Nephron progenitor cell (in vitro differentiated cells): ENCODE measurements at places on chromosomes 2 and 18.
A peak's percentile ranks its signal among the peaks of the same experiment; 100 is the strongest.

GRCh38 chr2:46481198-46482193 is 2.1 kb downstream of the TMEM247 start:
- DNase-seq, result no peak

- no peak for DNase-seq
Observed at GRCh38 chr2:189439342-189439741, 1.9 kb upstream of the WDR75 start.

- DNase-seq, result peak; percentile 22
Observed at GRCh38 chr2:233129351-233129978, 69.3 kb downstream of the INPP5D start.

DNA sequence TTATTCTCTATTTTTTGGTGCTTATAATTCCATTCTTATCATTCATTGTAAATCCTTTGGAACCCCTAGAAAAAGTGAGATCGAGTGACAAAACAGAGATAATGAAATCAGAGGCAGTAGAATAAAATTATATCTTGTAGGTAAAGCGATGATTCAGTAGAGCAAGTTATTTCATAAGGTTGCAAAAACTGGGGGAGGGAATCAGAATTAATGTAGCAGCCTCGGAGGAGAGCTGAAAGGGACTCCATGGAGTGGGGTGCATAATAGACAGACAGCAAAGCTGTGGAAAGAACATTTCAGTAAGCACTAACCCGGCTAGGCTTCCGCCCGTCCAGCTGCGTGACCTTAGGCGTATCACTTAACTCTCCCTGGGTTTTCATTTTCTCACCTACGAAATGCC is 289.7 kb downstream of the EN1 start:
- DNase-seq, result no peak

- DNase-seq, result no peak
Observed at GRCh38 chr2:79513711-79514110, 860 bp downstream of the CTNNA2 start.

DNA sequence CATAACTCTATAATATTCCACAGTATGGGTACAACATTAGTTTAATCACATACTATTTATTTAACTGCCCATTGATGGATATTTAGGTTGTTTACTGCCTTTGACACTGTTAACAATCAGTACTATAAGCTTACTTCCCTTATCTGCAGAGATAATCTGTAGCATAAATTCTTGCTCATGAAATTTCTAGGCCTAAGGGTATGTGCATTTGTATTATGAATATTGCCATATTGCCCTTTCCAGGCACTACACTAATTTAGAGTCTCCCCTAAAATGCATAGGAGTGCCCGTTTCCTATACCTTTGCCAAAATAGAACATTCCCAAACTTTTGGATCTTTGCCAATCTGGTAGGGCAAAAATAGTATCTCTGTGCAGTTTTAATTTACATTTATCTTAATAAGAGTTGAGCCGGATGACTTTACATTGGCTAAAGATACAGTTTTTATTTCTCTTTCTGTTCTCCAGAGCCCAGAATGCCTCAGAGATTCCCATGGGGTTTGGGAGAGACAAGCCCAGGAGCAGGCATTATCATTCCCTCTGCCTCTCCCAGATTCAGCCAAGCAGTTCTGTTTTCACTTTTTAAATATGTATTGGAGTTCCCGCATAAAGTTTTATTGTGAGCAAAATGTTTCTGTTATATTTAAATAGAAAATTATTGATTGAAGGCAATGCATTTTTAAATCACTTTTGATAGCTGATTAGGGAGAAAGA is 102.8 kb downstream of the CAPN13 start:
- DNase-seq, result no peak

- no peak for DNase-seq
Observed at GRCh38 chr2:197883354-197884032, 79.1 kb downstream of the PLCL1 start.

DNA sequence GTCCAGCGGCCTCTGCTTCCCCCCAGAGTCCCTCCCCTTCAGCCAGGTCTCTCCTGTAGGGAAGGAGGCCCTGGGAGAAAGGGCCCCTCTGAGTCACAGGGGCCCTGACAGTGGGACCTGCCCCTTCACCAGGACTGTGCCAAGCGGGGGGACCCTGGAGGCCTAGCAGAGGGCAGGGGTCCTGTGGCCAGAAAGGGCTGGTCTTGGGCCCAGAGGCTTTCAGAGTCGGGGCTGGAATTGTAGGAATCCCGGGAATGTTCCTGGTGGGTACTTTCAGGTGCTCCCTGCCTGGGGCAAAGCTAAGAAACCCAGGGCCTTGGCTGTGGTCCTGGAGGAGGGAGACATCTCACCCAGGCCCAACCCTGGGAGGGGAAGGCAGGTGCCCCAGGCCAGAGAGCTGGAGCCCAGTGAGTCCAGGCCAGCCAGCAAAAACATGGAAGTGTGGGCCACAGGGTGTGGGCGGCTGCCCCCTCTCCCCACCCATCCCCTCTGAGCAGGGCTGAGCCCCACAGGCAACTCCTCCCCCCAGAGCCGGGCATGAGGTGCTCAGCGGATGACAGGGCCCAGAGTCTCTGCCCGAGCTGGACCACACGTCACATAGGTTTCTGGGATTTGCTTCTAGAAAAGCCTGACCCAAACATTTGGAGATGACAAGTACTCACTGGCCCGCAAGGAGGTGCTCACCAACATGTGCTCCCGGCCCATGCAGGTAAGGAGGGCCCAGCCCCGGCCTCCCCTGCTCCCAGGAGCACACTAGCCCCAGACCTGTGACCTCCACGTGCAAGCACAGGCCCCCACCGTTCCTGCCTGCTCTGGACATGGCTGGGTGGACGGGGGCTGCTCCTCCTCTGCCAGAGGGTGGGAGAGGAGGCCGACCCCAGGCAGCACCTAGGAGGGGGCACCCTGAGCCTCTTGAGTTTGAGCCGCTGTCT is 48.2 kb upstream of the ALPP start:
- DNase-seq, result no peak

GRCh38 chr18:50947899-50948298 is 19.9 kb upstream of the ELAC1 start:
- DNase-seq, result no peak

DNA sequence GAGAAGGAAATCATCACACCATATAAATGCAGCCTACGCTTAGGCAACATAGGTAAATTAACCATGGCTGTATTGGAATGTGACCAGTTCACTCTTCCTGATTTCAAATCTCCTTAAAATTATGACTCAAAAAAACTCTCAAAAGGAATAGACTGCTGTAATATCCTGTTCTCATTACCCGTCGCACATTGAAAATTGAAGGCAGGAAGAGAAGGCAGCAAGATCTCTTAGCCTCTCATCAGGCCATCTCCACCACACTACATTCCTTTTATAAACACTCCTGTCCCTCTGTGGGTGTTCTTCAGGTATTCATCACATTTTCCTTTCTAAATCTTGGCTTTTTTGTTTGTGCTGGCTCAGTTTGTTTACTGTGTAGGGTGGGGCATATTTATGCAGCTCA is 83.2 kb downstream of the PPP1R1C start:
- no peak for DNase-seq

GRCh38 chr2:147631294-147631693 is 213.5 kb upstream of the ACVR2A start:
- DNase-seq, result no peak

DNA sequence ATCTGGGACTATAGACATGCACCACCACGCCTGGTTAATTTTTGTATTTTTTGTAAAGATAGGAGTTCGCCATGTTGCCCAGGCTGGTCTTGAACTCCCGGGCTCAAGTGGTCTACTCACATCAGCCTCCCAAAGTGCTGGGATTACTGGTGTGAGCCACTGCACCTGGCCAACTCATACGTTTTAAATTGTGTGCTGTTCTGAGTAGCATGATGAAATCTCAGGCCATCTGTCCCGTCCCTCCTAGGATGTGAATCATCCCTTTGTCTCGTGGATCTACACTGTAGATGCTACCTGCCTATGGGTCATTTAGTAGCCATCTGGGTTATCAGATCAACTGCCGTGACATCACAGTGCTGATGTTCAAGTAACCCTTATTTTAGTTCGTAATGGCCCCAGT is 38.5 kb upstream of the RMP24 start:
- no peak for DNase-seq

- DNase-seq, result no peak
Observed at GRCh38 chr2:24205131-24205530, 30.3 kb downstream of the FAM228A start.

GRCh38 chr2:126808929-126809328 is 89.8 kb upstream of the TEX51 start:
- DNase-seq, result no peak

DNA sequence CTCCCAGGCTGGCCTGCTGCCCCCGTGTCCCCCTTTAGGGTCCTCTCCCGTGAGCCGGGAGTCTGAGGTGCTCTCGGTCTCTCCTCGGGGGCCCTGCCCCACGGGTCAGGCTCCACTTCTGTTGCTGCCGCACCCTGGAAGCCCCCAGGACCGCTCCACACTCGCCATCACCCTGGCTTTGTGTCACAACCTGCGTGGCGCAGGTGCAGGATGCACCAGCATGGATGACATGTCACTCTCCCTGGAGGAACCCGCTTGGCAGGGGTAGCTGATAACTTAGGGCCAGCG is 10.8 kb upstream of the ARHGEF4 start:
- DNase-seq, result no peak

GRCh38 chr2:45765007-45765727 is 113.7 kb downstream of the PRKCE start:
- DNase-seq, result no peak

DNA sequence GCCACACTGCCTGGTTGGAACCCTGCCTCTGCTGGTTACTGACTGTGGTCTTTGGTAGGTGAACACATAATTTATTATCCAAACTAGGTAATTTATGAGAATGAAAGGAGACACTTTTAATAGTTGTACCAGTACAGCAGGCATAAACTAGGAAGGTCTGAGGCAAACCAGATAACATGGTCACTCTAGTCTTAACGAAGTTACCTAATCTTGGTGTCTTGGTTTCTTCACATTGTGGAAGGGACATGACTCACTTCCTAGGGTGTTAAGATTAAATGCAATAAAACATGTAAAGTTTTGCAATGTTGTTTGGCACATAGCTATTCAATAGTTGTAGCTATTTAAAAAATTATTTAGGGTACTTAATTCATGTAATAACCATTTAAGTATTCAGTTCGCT is 23.3 kb downstream of the SPTBN1 start:
- DNase-seq, result no peak

DNA sequence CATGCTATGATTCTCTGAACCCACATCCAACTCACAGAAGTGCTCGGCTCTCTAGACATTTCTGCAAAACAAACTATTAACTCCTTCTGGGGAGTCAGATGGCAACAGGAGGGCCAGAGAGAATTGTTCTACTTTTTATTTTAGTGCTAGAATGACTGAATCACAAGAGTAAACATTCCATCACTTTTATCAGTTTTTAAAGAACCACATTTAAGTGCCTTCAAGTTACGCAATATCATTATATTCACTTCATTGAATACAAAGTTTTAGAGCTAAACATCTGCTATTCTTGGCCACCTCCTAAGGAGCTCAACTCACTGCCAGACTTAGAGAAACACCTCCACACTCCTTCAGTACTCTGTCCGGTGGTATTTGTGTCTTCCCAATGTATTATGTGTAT is 22.4 kb downstream of the B4GALT6 start:
- DNase-seq, result no peak
